ENCODE measurements at places on chromosomes 7 and 10.
A peak's percentile ranks its signal among the peaks of the same experiment; 100 is the strongest.

DNA sequence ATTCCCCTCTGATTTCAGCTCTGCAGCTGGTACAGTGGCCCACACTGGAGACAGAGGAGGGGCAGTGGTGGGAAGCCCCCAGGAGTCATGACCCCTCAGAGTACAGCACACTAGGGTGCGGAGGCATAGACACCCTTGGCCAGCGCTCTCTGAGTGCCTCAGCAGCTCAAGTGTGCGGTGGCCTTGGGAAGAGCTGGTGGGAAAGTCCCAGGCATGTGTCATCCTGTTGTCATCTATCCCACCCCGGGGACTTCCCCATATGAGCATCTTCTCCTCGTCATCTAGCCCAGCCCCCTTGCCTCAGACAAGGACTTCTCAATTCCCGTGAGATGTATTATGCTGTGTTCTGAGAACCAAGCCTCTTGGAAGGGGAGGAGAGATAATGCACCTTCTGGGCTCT lies 15.6 kb upstream of the PPIF start:
- DNase-seq: no peak

DNA sequence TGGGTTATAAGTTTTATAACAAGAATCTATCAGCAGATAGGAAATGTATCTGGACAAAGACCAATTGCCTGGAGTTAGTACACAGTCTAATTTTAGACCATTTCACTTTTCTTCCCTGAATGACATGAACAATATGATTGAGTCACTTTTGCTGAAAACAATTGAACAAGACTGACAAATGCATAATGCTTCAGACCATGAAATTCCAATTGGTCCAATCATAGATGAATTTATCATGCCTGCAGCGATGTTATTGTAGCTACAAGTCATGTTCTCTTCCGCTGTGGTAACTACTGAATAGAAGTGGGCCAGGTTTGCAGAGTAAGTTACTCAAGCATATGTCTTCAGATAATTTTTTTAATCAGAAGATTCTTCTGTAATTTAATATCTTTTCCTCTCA lies 73.4 kb downstream of the VSTM2A start:
- DNase-seq: no peak

DNA sequence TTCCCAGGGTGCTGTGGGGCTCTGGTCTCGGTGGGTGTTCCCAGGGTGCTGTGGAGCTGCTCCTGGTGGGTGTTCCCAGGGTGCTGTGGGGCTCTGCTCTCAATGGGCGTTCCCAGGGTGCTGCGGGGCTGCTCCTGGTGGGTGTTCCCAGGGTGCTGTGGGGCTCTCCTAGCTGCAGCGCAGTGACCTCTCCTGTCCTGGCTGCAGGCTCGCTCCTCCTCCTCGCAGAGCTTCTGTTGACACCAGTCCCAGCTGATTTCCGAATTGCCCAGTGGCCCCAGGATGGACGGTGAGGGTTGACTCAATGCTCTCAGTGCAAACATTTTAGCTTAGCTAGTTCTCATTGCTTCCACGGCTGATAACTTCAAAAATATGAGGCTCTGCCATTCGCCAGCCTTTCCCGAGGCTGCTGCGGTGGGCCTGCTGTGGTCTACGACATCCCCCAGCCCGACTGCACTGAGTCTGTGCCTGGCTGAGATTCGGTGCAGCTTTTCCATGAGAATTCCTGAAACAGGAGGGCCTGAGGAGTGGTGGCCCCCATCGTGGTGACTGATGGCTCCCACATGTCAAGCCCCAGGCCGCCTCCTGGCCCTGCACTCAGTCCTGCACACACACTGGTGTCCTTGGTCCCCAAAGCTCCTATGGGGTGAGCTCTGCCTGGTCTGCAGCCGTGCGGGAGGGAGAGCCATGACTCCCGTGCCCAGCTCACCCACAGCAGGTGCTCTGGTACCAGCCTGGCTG lies 58.3 kb upstream of the NKX6-2 start:
- peak; percentile 12 for DNase-seq

- no peak for DNase-seq
Measured at GRCh38 chr10:92800134-92800733, 48.1 kb upstream of the EXOC6 start.

DNA sequence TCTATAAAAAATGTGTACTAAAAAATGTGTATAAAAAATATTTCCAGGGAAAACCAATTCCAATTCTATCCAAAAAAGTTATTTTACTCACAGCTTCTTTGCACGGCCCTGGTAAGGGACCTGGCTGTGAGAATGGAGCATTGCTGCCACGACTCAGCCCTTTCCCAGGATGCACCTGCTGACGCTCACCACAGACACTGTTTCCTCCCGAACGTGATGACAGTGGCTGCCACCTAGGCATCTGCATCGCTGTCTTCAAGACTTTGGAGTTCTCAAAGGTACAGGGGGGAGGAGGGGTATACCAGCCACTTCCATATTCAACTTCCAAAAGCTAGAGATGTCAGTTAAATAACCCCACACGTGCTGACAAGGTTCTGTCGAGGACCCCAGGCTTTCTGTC lies 23.9 kb upstream of the PTPRN2 start:
- no peak for DNase-seq

DNA sequence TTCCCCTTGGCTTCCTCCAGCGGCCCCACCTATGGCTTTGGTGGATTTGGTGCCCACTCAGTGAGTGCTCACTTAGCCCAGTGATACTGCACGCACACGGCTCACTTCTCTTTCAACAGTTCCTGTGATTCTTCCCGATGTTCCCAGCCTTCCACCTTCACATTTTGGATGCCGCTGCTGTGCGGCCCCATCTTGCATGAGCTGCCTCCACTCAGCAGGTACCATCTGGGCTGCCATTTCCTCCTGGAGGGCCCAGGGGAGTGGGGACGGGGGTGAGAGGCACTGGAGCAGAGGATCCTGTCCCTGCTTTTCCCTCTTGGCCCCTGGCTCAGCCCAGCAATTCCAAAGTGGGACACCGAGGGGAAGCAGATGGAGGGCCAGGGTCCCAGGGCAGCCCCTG lies 323.3 kb upstream of the ZNF32 start:
- DNase-seq: no peak

DNA sequence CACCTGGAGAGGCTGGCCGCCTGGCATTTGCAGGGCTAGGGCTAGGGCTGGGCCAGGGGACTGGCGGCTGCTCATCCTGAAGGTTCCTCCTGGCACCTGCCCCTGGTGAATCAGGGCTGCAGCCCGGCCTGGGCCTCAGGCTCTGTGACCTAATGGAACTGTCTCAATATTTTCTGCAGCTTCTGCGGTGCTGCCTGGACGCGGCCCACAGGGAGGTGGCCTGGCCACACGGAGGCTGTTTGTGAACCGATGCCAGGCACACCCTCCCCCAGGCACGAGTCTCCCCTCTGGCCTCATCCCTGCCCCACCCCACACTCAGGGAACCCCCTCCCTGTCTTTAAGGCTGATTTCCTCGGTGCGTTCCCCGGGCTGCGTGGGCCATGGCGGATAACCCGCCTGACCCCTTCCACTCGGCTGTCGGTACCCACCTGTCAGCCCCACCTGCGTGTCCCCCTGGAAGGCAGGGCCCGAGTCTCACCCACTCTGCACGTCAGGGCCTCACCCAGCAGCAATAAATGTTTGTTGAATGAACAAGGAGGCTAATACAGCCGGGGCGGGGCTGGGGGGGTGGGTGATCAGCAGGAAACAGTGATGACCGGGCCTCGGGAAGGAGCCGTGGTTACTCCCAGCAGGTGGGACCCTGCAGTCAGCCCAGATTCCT lies 54.5 kb upstream of the DNAJB6 start:
- no peak for DNase-seq

- DNase-seq: no peak
Measured at GRCh38 chr7:116030651-116031276, at the start of gene TFEC. Gene TFEC, minus strand, starts transcription at chr7:116030763. Its CDS starts 46,322 bp downstream, at chr7:115984441.

DNA sequence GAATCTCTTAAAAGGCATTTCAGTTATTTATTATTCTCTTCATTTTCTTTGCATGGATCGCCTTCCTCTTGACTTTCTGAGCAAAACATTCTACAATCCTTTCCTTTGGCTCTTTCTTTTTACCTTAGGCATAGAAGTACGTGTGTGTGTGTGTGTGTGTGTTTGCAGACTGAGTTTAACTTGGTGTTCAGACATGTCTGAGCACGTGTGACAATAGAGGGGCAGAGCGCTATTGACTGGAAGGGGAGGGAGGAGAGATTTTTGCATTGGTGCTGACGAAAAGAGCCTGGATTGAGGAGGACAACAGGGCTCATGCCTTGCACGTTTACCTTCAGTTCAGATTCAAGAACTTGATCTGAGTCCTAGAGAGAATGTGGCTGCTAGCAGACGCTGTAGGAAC lies 129.8 kb downstream of the SEC23IP start:
- DNase-seq: no peak

DNA sequence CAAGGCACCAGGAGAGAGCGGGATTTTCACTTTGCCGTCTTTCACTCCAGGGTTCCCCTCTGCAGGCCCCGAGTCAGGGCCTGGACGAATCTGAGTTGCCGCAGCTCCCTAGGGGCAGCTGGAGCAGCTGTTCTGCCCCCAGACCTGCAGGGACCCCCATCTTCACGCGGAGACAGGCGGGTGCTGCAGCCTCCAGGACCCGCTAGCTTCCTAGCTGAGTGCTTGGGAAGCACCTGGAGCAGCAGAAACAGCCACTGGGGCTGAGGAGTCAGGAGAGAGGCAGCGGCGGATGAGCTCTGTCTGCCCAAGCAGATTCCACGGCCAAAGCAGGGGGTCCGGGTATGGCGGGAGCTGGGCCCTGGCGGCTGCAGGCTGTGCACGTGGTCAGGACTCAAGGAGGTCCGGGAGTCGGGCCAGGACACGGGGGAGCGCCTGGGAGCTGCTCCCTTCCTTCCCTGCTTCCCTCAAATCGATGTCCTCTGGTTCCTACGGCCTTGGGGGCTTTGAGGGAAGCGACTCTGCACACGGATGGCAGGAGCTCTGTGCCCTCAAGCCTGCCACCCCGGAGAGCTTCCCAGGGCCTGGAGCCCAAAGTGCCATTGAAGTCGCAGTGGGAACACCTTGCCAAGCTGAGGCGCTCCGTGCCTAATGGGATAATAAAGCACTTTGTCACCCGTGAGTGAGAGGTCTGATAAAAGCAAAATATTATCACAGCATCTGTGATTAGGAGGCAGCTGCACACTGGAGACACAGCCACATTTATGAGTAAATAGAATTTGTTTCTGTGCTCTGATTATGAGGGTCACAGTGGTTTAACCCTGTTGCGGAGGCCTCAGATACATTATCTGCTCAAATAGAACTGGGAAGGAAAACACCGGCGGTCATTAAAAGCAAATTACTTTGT lies 17.2 kb downstream of the MNX1 start:
- no peak for DNase-seq

DNA sequence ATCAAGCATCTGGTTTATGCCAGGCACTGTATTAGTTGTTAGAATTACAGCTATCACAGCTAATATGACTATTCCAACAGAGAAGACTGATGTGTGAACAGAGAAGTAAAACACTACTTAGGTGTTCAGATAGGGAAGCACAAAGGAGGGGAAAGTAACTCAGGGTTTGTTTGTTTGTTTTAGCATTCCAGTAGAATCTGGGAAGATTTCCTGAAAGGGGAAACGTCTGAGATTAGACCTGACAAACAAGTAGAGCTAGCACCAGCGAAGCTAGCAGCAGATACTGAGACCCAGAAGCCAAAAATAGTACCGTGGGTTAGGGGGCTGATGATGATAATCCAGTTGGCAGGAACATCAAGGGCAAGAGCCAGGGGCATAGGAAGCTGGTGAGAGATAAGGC lies 28.8 kb upstream of the KLHL7 start:
- no peak for DNase-seq

- DNase-seq: no peak
Measured at GRCh38 chr10:22444219-22444788, 99.0 kb downstream of the SPAG6 start.

DNA sequence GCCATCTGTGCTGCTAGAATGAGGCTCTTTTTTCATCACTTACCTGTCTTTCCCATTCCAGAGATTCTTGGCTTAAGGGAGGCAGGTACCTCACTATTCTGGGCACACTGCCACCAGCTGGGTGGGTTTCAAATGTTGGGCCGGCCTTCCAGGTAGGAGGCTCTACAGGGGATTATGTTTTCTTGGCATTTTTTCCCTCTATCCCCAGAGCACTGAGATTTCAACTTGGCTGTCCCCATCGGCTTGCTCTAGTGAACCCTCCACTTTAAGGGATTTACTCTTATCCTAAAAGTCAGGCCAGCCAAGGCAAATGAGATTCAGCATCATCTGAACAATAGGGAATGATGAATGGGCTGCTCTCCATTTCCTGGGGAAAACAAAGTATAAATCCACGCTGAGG lies 710.1 kb upstream of the CELF2 start:
- no peak for DNase-seq

DNA sequence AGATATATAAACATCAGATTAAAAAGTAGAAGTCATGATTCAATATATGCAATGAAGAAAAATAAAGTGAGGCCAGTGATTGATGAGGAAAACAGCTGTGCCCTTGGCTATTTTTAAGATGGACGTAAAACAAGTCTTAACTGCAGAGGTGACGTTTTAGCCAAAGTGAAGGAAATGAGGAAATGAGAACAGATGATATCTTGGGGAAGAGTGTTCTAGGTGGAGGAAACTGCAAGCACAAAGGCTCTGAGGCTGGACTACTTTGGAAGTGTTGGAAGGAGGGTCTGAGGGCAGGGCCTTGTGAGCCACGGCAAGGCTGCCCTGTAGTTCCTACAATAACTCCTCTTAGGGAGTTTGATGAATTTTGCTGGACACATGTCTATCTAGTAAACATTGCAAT lies 140.5 kb upstream of the AKR1E2 start:
- no peak for DNase-seq

GRCh38 chr10:13681960-13682359 lies 95.2 kb downstream of the PRPF18 start:
- DNase-seq: no peak

DNA sequence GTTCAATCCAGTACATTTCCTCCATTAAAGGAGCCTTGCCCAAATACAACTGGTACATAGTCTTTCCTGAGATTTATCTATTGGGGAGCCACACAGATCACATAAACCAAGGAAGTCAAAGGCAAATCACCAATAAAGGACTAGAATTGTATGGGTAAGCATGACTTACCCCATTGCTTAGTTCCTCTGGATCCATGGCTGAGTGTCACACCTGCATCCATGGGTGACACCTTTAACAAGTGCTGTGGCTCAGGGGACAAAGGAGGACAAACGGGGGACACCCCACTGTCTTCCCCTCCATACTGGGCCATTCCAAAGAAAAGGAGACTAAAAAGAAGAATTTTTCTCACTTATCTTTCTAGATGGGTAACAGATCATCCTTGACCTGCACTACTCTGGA lies 30.4 kb downstream of the ZNF92 start:
- no peak for DNase-seq
